CD8-positive, alpha-beta memory T cell (primary cell): ENCODE measurements at places on chromosomes 2 and 18. TPM values are rescaled to one million over a fixed set of nuclear protein-coding genes. Genes with fewer than 3 reads are reported as not detected.

Gene BMP10
- total RNA-seq, result not detected

GRCh38 chr2:168432565-168433186 is 23.4 kb upstream of the CERS6 start:
- peaks cover 40% of the 10 kb centered on the region for H3K4me1 ChIP-seq
- H3K27ac ChIP-seq, result no peak overlapping the region
- no peaks in the 10 kb centered on the region for H3K27me3 ChIP-seq
- no peak overlapping the region for H3K4me3 ChIP-seq
- no peaks in the 10 kb centered on the region for H3K36me3 ChIP-seq

Gene COLEC11
- total RNA-seq, result 0.29 TPM

GRCh38 chr2:71276311-71277146 is 49.6 kb upstream of the PAIP2B start:
- peaks cover 20% of the 10 kb centered on the region for H3K4me1 ChIP-seq
- H3K36me3 ChIP-seq, result no peaks in the 10 kb centered on the region
- peak overlapping the region; percentile 59 for H3K4me3 ChIP-seq
- H3K27ac ChIP-seq, result no peak overlapping the region

GRCh38 chr18:13124411-13124810 is 94.1 kb upstream of the LDLRAD4 start:
- no peaks in the 10 kb centered on the region for H3K36me3 ChIP-seq
- DNase-seq, result no peak
- H3K4me3 ChIP-seq, result no peak overlapping the region
- no peaks in the 10 kb centered on the region for H3K27me3 ChIP-seq
